Left renal pelvis (tissue), 4 donors: ENCODE measurements at places on chromosomes 4 and X. TPM values are rescaled to one million over a fixed set of nuclear protein-coding genes. Genes with fewer than 3 reads are reported as not detected.

The FAT1 gene
- 231 TPM for polyA plus RNA-seq

The TBC1D8B gene
- 5.3 TPM for polyA plus RNA-seq

The CT45A3 gene
- polyA plus RNA-seq: not detected

The IL3RA gene
- 11.5 TPM for polyA plus RNA-seq

- DNase-seq: no peak
Observed at GRCh38 chrX:114959729-114960128, 57.7 kb downstream of the IL13RA2 start.

- DNase-seq: no peak
Observed at GRCh38 chr4:102217775-102218355, 127.4 kb downstream of the SLC39A8 start.

DNA sequence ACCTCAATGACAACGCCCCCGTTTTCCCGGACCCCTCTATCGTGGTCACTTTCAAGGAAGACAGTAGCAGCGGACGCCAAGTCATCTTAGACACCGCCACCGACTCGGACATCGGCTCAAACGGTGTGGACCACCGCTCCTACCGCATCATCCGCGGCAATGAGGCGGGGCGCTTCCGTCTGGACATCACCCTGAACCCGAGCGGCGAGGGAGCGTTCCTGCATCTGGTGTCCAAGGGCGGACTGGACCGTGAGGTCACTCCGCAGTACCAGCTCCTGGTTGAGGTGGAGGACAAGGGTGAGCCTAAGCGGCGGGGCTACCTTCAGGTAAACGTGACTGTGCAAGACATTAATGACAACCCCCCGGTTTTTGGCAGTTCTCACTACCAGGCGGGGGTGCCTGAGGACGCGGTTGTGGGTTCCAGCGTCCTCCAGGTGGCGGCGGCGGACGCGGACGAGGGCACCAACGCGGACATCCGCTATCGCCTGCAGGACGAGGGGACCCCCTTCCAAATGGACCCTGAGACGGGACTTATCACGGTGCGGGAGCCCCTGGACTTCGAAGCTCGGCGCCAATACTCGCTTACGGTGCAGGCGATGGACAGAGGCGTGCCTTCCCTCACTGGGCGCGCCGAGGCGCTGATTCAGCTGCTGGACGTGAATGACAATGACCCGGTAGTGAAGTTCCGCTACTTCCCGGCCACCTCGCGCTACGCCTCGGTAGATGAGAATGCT lies 2.2 kb downstream of the FAT4 start:
- no peak for DNase-seq

DNA sequence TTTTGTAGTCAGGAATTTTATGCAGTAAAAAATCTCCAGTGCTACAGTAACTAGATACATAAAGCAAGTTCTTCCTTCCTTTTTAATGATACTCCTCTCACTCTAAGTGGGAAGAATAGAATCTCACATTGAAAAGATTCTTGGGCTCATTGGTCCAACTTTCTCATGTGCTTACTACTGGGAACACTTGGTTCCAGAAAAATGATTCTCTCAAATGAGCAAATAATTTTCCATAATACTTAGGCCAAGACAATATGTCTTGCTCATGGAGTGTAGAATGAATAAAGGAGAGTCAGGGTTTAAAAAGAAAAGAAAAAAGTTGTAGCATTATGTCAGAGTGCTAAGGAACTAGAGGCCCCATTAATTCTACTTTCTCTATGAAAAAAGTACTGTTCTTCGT lies 197.8 kb downstream of the RASL11B start:
- DNase-seq: no peak

DNA sequence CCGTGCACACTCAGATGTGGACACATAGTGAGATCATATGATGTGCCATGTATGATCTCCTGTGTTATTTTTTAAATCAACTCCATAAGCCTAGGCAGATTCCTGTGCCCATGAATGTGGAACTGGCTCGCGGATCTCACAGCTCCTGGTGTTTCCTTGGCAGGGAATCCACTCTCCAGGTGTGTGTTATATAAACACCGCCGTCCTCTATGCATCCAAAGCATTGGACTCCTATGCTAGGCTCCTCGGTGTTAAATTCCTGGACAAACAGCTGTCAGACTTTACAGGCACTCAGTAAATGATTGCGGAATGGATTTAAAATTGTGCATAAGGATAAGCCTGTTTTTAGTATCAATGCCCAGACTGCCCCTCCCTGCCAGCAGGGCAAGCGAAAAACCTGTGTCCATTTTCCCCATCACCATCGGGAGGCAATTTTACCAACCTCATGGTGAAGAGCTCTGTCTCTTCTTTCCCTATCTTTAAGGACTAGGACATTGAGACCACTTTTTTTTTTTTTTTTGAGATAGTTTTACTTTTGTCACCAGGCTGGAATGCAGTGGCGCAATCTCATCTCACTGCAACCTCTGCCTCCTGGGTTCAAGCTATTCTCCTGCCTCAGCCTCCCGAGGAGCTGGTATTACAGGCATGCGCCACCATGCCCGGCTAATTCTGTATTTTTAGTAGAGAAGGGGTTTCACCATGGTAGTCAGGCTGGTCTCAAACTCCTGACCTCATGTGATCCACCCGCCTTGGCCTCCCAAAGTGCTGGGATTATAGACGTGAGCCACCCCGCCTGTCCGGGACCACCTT lies 23.6 kb upstream of the GPR78 start:
- no peak for DNase-seq

DNA sequence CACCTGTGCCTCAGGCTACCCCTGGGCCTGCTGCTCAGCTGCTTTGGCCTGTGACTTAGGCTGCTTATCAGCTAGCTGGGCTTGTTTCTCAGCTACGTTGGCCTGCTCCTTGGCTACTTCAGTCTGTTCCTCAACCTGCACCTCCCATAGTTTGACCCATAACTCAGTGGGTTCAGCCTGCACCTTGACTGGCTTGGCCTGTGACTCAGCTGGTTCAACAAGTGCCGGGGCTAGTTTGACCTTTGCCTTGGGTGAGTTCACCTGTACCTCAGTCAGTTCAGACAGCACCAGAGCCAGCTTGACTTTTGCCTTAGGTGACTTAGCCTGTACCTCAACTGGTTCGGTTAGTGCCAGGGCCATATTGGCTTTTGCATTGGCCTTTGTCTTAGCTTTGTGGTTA lies 171.2 kb downstream of the MSN start:
- DNase-seq: no peak

GRCh38 chr4:81519427-81519773 lies 47.7 kb upstream of the RASGEF1B start:
- no peak for DNase-seq

DNA sequence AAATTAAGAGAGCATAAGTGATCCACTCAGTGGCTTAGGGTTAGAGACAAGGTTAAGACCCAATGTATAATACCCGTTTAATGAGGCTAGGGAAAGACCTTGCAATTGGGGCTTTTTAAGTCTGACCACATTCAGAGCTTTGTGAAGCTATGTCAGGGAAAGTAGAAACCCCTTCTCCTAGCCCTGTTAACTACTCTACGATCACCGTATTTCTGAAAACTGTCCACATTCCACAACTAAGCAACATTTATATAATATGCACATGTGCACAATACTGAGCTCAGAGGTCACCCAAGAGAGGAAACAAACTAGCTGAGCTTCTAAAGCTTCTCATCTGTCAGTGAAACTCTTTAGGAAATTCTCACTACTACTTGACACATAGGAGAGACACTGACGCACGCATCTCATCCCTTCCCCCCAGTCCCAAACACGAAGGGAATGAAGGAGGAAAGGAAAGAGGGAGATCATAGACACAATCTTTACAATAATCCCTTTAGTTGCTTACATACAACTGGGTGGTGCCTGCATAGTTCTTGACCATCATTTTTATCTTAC lies 56.2 kb downstream of the METTL14 start:
- DNase-seq: no peak

DNA sequence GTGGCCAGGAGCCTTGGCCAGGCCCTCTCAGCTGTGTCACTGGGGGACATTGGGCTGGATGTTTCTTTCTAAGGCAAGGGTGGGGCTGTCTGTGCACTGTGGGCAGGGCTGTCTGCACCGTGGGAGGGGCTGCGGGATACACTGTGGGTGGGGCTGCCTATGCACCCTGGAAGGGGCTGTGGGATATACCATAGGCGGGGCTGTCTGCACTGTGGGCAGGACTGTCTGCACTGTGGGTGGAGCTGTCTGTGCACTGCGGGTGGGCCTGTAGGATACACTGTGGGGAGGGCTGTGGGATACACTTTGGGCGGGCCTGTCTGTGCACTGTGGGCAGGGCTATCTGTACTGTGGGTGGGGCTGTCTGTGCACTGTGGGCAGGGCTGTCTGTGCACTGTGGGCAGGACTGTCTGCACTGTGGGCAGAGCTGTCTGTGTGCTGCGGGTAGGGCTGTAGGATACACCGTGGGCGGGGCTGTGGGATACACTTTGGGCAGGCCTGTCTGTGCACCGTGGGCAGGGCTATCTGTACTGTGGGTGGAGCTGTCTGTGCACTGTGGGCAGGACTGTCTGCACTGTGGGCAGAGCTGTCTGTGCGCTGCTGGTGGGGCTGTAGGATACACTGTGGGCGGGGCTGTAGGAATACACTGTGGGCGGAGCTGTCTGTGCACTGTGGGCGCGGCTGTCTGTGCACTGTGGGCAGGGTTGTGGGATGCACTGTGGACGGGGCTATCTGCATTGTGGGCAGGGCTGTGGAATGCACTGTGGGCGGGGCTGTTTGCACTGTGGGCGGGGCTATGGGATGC lies 31.1 kb downstream of the ACOX3 start:
- DNase-seq: no peak

DNA sequence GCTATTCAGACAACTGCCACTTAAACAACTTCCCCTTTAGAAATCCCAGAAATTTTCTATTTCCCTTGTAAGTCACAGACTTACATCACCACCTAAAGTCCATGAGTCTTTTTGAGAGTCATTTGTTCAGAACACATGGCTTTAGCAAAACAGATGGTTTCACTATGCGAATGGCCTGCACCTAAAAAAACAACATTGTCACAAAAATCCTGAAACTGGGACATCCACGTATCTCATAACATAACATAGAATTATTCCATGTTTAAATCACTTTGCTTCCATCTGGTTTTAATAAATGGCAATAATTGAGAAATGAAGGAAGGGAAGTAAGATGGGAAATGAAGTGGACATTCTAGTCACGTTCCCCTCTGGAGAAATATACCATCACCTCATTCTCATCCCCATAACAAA lies 155.3 kb upstream of the EDNRA start:
- DNase-seq: no peak

- no peak for DNase-seq
Observed at GRCh38 chr4:188619456-188620149, 480.4 kb downstream of the TRIML1 start.

GRCh38 chr4:116953947-116954346 lies 131.4 kb downstream of the TRAM1L1 start:
- DNase-seq: no peak

DNA sequence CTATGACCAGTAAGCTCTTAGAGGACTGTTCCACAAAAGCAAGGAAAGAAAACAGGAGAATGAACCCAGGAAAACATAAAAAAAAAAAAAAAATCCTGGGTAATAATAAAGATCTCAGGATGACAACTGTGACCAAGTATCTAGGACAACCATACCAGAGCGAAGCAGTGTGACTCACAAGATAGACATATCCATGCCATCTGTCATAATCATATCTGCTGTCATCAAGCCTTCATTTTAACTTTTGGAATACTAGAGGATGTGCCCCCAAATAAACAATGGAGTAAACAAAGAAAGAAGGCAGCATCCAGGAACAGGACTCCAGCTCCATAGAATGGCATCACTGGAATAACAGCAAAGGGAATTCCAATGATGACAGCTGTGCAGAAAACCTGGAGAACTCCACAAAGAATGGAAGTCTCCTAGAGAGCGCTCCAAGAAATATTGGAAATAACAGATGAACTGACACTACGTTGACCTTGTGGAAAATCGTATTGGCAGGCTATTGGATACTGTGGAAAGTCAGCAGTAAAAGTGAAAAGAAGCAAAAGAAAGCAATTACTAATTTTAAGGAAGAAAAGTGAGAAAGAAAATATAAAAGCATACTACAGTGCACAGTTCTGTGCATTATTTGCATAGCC lies 35.3 kb downstream of the HPGDS start:
- DNase-seq: no peak

DNA sequence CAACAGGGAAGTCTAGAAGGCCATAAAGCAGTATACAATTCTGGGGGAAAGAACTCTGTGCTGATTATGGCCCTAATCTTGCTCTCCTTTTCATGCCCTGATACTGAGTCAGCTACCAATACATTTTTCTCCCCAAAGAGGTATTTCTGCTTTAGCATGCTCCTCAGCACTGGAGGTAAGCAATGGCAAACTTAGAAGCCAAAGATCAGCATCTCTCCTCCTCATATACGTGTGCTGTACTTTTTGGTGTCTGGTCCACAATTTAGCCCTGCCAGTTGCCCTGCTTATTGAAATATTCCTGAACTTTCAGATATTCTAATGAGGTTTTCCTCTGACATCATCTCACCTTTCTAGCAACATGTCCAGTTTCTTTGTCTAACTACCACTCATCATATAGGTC lies 226.2 kb downstream of the FSTL5 start:
- DNase-seq: no peak

DNA sequence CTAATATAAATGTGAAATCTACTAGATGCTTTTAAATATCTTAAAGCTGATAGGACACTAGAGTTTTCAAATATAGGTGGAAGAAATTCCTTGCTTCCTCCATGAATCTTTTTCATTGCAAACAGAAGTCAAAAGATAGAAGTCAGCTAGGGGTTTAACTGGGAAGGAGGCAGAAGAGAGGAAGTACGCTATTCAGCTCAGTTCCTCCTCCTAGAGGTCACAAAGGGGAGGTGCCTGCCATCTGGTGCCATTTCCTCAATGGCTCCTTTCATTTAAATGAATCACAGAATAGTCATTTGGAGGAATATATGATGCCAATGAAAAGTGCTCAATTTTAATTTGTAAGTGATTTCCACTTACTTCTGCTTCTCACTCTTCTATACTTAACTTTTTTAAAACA lies 8.5 kb downstream of the COL25A1 start:
- DNase-seq: no peak

GRCh38 chr4:67608027-67608426 lies 49.5 kb downstream of the STAP1 start:
- DNase-seq: no peak

DNA sequence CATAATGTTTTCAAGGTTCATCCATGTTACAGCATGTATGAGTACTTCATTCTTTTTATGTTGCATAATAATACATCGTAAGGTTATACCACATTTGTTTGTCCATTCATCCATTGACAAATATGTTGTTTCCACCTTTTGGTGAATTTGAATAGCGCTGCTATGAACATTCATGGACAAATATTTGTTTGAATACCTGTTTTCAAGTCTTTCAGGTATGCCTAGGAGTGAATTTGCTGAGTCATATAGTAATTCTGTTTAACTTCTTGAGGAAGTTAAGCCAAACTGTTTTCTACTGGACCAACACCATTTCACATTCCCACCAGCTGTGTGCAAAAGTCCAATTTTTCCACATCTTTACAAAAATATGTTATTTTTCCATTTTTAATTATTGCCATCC lies 31.5 kb downstream of the IRS4 start:
- no peak for DNase-seq

DNA sequence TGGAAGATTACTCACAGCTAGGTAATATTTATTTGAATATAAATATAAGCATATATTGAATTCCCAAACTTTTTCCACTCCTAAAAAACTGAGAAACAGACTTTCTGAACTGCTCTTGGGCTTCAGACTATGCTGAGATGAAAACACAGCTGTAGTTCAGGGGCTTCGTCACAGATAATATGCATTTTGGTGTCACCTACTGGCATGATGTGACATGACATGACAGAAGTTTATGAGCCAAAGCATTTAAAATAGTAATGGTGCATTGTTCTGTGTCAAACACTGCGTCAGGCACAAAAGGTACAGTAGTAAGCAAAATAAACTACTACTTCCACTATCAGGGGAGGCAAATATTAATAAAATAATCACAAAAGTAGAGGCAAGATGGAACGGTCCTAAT lies 171.3 kb downstream of the BTC start:
- DNase-seq: peak; percentile 10
